ENCODE measurements at places on chromosomes 7 and 10. TPM values are rescaled to one million over a fixed set of nuclear protein-coding genes. Genes with fewer than 3 reads are reported as not detected.

DNA sequence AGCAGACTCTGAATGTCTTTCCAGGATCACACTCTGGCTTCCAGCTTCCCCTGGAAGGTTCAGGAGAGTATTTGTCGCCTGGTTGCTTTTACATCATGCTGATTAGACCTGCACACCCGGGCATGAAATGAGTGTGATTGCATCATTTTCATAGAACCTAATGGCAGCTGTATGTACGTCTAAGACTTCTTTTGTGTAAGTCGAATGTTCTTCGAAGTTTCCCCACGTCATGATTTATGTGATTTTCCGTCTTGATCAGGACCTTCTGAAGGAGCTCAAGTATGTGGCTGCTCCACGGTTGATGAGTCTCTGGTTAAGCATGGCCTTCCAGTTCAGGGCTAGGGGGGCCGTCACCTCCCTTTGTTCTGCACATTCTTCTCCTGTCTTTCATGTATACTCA lies 4.5 kb downstream of the EIF4H start:
- no peak for DNase-seq

- peak; percentile 57 for DNase-seq
Observed at GRCh38 chr7:157974678-157975230, 612.9 kb downstream of the PTPRN2 start.

VCL gene
- 88.0 TPM for total RNA-seq

MEST gene
- 170 TPM for total RNA-seq
